ENCODE measurements at places on chromosomes 11 and 22.

GRCh38 chr22:49693848-49694247 is 133.8 kb downstream of the BRD1 start:
- no peak for DNase-seq

DNA sequence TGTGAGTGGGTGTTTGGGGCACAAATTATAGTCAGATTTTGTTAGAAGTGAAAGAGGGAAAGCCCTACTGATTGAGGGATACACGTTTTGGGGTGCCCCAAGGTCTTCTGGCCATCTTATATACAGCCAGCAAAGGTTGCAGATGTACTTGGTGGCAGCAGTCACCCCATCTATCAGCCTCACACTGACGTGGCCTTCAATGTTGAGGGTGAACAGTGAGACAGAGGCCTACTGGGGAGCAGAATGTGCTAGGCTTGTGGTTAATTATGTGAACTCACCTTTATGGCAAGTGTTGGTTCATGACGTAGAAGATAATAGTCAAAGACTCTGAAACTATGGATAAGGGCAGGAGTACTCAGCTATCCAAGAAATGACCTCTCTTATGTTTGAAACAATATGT is 121.2 kb downstream of the TRIM44 start:
- no peak for DNase-seq

- DNase-seq: peak; percentile 56
Measured at GRCh38 chr11:75946531-75947530, 131.8 kb downstream of the UVRAG start.

- DNase-seq: no peak
Measured at GRCh38 chr11:102117472-102118113, 7.3 kb downstream of the YAP1 start.

DNA sequence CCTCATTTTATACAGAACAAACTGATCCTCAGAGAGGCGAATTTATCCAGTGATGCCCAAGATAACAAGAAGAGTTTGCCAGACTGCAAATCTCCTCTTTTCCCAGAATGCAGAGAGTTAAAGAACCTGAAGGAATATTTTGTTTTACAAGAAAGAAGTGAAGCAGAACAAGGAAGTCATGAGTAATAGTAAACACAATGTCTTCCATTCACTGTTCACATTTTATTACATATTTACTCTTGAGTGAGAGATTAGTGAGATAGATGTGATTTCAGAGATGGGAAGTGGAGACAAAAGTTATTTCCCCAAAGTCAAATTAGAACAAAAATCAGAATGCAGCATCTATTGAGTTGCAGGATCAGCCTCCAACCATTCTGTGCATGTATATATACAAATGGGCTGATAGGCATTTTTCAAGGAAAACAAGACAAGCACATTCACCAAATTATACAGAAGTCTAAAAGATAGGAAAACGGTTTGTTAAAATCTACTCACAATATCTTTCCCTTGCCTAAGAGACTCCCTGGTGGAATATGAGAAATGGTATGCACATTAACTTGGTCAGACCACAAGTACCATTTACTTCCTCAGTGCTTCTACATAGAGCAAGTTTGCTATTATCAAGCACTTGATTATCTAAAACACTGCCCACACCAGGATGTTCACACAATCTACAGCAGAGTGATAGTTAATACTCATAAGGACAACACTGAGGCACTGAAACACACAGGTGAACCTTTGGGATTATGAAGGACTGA is 12.0 kb downstream of the GUCY1A2 start:
- no peak for DNase-seq

DNA sequence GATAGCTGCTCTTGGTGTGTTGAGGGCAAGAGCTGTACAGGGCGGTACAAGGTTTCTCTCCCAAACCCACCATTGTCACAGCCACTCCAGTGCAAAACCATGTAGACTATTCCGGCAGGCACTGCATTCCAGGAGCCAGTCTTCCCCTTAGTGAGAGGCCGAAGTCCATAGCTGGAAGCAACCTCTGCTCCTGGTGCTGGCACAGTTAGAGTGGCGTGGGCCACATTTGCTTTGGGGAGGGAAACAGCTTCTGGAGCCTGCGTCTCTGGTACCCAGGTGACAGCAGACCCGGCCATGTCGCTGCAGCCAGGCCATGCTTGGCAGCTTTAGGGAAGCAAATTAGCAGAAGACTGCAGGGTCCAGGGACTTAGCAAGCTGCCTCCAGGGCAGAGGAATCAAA is 788.0 kb downstream of the BRD1 start:
- DNase-seq: no peak

DNA sequence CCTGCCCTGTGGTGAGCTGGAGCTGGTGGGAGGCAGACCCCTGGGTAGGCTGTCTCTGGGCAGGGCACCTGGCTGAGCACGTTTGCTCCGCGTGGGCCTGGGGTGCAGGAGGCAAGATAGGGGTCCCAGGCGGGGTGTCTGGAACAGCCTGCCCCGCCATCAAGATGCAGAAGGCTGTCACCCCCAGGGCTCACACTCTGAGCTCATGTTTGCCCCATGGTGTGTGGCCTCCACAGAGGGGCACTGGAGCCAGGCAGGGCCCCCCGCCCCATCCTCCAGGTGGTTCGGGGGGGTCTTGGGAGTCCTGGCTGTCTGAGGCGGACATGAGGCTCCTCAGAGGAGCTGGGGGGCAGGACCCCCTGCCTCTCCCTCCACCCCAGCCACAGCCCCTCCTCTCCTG is 28.9 kb upstream of the CARS1 start:
- DNase-seq: no peak

DNA sequence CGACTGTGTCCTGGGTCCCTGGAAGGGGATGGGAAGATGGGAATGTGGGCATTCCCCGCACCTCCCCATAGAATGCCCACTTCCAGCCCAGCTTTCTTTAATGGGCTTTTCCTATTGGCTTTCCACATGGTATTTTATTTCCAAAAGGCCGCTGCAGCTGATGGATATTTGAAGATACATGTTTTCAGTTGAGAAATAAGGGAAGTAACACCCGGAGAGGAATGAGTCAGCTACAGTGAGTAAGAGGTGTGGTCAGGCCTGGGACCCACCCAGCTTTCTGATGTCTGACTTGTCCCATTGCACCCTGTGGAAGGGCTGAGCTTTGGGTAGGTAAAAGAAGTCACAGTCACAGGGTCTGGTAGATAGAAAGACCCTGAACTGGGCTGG is 476.9 kb downstream of the MIAT start:
- DNase-seq: peak; percentile 96

DNA sequence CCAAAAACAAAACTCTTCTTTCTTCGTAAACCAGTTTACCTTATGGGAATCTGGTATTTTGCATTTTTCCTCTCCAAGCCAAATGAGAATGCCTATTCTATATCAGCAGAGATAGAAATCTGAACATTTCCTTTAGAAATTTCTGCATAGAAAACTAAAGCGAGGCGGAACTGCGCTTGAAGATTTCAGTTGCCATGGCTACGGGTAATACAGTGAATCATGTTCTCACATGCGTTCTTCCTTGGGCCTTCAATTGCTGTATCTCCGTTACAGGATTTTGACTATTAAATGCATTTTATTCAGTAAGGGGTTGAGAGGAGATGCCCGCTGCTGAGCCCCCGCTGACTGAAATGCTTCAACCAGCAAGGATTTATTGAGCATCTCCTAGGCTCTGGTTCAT is 108.2 kb upstream of the CRYBB3 start:
- no peak for DNase-seq

DNA sequence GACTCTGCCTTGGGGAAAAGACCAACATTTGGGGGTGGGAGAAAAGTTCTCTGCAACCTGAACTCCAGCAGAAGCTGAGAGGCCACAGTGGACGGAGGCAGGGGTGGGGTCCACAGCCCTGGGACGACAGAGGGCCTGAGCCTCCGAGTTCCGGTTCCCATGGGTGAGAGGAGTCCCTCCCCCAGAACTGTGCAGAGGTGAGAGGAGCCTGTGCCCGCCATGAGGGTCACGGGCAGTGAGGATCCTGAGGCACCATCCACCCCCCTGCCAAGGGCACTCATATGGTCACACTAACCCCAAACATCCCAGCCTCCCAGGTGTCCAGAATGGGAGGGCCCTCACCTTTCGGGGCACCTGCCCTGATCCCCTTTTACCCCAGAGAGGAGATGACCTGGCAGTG is 30.5 kb downstream of the KIAA0930 start:
- no peak for DNase-seq

GRCh38 chr22:42116848-42117424 is 13.7 kb downstream of the CYP2D6 start:
- DNase-seq: no peak

DNA sequence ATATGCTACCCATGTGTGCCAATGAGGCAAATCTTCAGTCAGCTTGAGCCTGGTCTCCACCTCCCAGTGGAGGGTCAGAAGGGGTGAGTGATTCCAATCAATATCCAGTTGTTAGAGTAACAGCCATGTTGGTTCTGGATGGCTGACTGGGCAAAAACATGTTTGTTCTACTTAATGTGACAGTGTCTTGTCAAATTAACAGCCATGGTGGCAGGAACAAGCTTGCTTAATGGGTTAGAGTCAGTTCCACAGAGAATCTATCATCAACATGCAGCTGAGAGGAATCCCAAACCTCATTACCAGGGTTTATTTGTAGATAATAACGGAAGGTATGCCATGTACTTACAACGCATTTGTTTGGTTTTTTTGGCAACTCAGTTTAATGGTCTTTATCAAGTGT is 133.2 kb downstream of the SLC17A6 start:
- no peak for DNase-seq

- DNase-seq: no peak
Measured at GRCh38 chr22:41302811-41303210, 1.5 kb downstream of the ZC3H7B start.

GRCh38 chr22:45314054-45314721 is 4.5 kb downstream of the FAM118A start:
- no peak for DNase-seq

DNA sequence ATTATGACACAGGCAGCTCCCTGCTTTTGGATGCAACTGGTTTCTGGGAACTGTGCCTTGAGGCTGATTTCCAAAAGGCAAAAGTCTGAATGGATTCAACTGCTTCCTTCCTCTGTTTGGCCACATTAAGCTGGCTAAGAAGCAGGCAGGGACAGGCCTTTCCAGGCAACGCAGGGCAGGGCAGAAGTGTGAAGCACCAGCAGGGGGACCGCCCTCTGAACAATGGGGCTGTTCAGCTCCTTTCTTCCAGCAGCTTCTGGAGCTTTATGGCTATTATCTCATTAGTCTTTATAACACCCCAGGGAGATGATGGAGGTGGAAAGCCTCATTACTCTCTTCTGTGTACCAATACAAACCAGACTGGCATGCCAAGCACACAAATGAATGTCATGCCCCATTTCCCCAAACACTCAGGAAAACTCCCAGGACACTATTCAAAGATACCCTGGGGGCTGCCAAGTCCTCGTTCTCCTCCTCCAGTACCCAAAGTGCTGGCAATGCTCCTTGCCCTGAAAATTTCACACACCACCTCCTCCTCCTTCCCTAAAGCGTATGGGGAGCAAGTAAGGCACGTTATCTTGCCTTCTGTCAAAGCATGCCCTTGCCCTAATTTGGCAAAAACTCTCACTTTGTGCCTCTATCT is 21.3 kb downstream of the MORC2 start:
- DNase-seq: no peak

DNA sequence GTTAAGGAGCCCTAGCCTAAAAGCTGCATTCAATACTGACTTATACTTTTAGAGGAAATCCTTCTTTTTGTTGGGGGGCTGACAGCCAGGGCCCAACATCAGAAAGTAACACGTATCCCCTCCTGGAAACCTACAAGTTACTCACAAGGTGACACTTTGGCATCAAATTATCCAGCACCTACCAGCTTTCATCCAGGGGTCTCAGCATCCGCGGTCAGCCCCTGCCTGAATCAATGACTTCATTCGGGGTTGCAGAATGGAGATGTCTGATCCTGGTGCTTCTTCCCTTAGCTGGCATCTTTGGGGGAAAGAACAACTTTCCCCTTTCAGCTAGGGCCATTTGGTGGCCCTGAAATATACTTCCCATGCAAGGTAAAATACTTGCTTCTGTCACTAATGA is 5.3 kb upstream of the NAP1L4 start:
- no peak for DNase-seq

GRCh38 chr11:35742707-35743454 is 80.3 kb downstream of the TRIM44 start:
- DNase-seq: no peak

GRCh38 chr22:49302530-49302929 is 525.1 kb downstream of the BRD1 start:
- no peak for DNase-seq

DNA sequence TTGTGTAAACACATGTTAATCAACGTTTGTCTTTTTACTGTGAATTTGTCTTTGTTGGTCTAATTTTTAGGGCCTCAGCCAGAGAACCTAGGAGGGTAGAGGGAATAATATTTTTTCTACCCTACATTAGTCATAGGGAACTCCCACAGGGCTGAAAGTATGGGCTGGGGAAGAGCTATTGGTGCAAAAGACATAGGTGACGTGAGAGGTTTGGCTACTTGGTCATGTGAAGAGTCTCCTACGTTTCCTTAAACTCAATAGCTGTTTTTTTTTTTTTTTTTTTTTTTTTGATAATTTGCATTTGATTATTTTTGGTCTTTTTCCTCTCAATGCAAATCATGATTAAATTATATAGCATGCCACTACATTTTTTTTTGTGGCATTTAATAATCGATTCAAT is 15.9 kb upstream of the MMP7 start:
- DNase-seq: peak; percentile 23

GRCh38 chr11:12218909-12219308 is 108.5 kb downstream of the MICAL2 start:
- DNase-seq: no peak

GRCh38 chr11:40268551-40268950 is 1190.9 kb downstream of the LRRC4C start:
- DNase-seq: no peak

GRCh38 chr11:59418156-59418555 is 8.1 kb downstream of the OR5A2 start:
- DNase-seq: no peak

GRCh38 chr11:27563201-27563600 is 56.6 kb upstream of the LIN7C start:
- DNase-seq: peak; percentile 34

DNA sequence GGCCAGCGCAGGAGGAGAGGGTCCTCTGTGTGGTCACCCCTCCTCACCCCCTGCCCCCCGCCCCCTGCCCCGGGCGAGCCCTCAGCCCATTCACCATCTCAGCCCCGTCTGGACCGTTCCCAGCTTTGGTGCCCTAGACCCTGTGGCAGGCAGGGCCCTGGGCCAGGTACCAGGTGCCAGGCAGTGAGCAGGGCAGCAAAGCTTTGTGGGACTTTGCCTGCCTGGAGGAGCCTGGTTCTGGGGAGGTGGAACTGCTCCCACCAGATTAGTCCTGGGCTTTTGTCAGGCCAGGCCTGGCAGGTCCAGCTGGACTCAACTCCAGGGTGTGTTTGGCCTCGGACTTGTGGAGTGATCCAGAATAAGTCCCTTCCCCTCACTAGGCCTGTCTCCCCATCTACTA is 13.7 kb upstream of the MYRF start:
- DNase-seq: no peak

All from fibroblast of skin of scalp (primary cell).